ENCODE measurements at places on chromosomes 16 and 17.

GRCh38 chr16:68319185-68319908 is 8.5 kb downstream of the PRMT7 start:
- no peak for DNase-seq

DNA sequence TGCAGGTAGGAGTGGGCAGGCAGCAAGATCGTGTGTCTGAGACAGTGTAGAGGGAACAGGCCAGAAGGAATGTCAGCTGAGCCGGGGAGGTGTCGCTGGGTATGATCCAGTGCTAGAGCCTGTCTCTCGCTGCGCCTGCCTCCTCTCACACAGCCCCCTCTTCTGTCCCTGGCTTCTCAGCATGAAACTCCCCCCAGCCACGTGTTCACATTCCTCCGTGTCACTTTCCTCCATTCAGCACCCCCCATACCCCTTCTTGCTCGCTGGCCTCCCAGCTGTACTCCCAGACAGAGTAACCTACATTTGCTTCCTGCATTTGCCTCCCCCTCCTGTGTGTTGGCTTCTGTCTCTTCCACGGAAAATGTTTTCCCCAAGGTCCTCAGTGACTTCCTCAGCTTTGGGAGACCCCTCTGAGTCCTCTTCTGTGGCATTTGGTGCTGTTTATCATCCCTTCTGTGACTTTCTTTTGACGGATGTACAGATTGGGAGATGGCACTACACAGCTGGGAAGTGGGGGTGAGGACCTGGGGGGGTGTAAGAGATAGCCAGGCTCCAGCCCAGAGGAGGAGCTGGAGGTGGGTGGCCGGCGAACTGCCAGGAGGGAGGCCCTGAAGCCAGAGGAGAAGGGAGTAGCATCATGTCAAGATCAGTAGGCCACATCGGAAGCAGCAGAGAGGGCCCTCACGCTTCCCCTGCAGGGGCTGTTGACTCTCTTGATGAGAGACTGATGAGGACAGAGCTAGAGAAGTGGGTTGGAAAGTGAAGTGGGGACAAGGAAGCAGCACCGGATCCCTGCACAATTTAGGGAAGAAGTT is 19.2 kb downstream of the SGF29 start:
- no peak for DNase-seq

GRCh38 chr16:49000594-49000993 is 281.0 kb downstream of the CBLN1 start:
- no peak for DNase-seq

DNA sequence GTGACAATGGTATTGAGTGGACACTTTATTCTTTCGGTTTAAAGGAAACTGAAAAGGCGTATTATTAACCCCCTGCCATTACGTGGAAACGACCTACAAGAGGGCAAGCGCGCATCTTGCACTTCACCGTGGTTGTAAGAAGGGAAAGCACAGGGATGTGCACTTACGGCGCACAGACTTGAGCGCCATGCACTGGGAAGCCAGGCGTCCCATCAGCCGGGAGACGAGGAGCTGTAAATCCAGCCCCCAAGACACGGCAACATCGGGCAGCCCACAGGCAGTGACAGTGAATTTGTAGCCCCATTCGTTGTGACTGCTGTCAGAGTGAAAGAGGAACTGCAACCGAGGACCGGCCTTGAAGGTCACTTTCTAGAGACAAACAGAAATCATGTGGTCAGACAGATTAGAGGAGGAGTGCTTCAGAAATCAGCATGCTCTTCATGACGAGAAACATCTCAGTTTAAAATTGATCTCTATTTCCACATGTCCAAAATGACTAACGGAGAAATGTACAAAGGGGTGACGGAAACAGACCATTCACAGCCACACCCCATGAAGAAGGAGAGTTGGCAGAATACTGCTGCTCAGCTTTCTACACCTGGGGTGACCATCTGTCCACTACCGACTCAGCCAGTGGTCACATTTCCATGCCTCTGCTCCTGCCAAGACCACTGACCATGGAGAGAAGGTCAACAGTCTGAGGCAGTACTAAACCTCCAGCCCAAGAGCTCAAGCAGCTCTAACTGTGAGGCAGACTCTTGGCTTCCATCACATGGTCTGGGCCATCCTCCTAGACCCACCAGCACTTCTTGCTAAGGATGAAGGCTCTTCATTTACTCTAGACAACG is 68.6 kb downstream of the ZZEF1 start:
- no peak for DNase-seq

GRCh38 chr16:29315916-29316517 is 90.5 kb downstream of the NPIPB11 start:
- no peak for DNase-seq

DNA sequence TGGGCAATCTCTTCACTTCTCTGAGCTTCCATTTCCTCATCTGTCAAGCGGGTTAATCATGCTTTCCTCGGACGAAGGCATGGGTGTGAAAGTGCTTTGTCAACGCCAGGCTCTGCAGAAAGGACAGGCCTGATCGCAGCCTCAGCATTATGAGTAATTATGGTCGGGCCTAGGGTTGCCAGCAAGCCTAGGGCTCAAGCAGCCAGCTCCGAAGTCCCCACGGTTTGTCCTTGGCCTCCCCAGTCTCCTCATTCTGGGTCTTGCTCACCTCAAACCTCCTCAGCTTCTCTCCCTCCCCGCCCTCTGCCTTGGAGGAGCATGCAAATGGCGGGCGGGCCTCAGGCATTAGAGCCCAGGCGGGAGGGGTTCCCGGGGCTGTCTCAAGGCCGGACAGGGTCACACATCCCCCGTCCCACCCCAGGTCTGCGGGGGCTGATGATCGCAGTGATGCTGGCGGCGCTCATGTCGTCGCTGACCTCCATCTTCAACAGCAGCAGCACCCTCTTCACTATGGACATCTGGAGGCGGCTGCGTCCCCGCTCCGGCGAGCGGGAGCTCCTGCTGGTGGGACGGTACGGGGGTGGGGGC is 10.2 kb upstream of the FAM83G start:
- no peak for DNase-seq

- no peak for DNase-seq
Observed at GRCh38 chr16:1572673-1573072, 39.2 kb downstream of the IFT140 start.

GRCh38 chr16:48246066-48246465 is 1.3 kb downstream of the ABCC11 start:
- DNase-seq, result no peak

DNA sequence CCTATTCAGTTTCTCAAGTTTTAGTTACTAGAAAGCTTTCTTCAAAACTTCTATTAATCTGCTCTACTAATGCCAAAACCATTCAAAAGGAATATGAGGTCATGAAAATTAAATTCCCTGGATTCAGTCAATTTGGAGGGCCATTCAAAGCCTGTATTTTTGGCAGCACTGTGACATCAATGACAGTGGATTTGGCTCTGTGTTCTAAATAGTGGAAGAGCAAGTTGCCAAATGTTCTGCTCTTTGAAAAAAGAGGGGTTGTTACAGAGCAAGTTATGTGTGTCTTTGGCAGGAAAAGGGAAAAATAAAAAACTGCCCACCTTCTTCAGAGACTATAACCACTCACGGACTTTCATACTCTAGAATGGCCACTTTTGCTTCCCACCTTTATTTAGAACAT is 3.2 kb upstream of the C16orf46 start:
- no peak for DNase-seq

GRCh38 chr17:40112718-40113109 is 9.1 kb upstream of the MSL1 start:
- no peak for DNase-seq

DNA sequence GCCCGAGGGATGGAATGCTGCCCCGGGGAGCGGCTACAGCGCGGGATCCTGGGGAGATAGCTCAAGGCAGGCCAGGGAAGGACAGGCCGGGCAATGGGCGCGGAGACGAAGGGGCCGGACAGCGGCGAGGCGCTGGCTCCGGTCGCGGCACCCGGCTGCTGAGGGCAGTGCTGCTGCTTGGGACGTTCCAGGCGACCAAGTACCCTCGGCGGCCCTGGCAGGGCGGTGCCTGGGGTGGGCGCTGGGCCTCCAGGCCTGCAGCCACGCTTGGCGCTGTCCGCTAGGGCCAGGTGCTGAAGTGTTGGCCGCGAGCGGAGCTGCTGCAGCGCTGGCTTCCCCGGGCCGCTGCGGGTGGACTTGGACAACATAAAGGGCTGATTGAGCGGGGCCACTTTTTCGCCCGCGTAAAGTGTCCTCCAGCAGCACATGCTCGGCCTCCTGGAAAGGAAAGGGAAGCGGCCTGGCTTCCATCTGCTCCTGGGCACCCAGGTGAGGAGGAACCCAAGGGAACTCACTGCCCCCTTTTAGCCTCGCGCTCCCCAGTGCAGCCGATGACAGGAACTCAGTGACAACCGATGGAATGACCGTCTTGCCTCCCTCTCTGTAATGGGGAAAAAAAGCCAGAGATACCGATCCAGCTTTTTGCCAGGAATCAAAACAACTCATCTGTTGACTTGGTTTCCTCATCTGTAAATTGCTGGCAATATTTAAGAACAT is 23.7 kb downstream of the CLEC3A start:
- no peak for DNase-seq

DNA sequence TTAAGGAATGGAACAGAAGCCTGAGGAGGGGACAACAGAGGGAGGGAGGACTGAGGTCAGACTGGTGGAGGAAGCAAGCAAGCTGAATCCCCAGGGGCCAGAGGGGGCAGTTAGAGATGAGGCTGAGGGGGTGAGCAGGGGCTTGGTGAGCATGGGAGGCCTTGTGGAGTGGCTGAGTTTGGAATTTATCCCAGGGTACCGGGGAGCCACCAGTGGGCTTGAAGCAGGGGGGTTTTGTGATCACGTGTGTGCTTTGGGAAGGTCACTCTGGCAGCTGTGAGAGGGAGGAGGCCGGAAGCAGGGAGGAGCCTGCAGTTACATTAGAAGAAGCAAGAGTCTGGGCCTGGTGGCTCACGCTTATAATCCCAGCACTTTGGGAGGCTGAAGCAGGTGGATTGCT is 9.8 kb upstream of the CTCF start:
- DNase-seq, result no peak

- no peak for DNase-seq
Observed at GRCh38 chr16:72206299-72206698, 34.3 kb upstream of the PMFBP1 start.

- peak; percentile 82 for DNase-seq
Observed at GRCh38 chr16:19521471-19522396, at the start of gene GDE1. TSS of gene GDE1 (minus strand) at chr16:19522098. CDS start at chr16:19521964, 134 bp downstream.
